ENCODE measurements at places on chromosomes 2 and 18. TPM values are rescaled to one million over a fixed set of nuclear protein-coding genes. Genes with fewer than 3 reads are reported as not detected.

Gene PAX8
- 0.11 TPM for total RNA-seq

Gene NDC80
- not detected for total RNA-seq

Gene PLA2R1
- 9.3 TPM for total RNA-seq

Gene CFAP221
- not detected for total RNA-seq

DNA sequence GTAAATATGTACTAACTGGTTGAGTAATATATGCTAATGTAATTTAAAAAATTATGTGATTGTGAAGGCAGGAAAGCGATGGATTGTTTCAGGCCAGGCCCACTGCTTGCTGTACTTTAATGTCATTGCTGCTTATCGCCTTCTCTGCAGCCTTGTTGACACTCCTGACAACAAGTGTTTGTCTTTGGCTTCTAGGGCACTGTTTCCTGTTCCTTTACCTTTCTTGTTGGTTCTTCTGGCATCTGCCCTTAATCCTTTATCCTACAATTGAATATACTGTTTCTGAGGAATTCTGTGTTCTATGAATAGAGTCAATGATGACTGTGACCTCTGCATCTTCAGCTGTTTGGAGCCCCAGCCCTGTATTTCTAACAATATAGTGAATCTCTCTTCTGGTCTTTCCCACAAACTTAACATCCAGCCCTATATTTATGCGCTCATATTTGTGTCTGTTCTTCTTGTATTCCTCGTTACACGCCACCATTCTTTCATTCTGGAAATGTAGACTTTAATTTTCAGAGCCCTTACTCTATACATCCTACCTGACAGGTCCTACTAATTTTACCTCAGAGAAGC is 17.6 kb downstream of the ACSL3 start:
- no peak for DNase-seq

DNA sequence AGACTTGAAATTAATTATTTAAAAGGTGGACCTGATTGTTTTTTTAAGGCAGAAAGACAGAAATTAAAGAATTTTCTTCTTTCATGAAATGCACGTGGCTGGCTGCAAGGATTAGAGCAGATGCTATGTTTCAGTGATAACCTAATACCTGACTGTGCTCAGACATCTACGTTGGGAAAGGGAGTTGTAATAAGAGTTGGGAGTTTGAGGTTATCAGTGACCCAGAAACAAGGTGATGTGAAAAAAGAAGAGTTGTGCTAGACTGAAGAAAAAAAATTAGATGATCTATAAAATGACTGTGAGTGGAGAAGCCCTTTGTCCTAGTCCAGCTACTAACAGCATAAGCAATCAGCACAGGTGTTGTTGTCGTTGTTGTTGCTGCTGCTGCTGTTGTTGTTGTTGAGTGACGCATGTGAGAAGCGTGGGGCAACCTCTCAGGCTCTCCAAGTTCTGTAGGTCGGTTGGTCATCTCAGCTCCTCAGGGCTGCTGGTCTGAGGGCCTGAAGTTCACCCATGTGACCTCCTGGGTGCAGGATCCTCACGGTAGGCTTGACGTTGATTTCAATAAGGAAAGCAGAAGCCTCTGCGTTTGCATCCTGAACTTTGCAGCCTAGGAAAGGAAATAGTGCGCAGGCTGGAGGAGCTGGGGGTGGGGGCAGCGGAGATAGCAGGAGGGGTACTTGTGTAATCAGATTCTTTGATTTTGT is 7.6 kb downstream of the POU3F3 start:
- DNase-seq: no peak

DNA sequence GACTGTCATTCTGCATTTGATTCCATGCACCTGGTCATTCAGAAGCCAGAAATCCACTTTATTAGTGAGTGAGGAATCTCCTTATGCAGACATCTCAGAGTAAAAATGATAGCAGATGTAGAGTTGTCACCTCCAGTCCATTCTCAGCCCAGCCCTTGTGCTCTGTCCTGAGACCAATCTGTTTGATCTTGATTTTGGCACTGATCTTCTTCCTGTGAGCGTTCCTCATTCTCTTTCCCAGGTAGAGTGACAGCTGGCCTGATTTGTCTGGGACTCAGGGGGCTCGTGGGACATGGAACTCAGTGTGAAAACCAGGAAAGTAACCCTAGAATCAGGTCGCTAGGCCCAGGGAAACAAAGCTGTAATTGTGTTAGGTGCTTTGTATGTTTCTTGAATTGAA is 8.9 kb downstream of the ARHGAP25 start:
- no peak for DNase-seq

DNA sequence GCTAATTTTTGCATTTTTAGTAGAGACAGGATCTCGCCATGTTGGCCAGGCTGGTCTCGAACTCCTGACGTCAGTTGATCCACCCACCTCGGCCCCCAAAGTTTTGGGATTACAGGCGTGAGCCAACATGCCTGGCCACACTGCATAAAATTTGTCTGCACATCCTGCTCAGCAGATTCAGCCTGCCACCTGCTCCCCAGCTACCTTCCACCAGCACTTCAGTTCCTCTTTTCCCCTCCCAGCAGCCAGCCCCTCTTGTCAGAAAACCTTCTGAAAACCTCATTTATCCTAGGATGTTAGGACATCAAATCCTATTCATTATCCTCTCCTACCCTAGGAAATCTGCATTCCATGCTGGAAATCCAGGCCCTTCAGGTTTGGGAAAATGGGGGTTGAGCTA is 99.4 kb upstream of the STPG4 start:
- no peak for DNase-seq

DNA sequence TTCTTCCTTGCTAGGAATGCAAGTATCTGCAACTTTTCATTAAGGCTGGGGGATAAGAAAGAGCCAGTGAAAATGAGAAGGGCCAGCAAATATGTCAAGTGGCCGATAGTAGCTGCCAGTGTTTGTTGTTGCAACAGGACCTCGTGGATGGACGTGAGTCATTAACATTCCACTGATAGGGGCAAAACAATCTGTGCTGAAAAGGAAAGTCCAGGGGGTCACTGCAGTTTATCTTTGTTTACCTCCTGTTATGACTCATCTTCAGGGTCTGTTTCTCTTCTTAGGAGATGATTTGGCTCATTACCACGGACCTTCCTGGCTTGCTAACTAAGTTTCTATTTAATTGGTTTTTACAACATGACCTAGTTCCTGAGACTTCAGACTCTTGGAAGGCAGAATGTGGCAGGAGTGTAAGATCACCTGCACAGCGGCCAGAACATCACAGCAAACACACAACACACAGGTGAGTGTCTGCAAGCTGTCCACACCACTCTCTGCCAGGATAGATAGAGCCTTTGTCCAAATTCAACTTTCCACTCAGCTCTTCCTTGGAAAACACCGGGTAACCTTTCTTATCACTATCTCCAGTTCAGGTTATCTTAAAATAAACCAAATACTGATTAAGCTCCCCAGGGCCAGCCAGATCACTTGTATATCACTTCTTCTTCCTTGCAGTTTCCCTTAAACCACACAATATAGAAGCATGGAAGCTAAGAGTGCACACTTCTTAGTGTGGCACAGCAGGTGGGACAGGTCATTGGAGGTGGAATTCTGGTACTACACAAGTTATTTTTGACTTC is 157.5 kb upstream of the LMAN1 start:
- no peak for DNase-seq

DNA sequence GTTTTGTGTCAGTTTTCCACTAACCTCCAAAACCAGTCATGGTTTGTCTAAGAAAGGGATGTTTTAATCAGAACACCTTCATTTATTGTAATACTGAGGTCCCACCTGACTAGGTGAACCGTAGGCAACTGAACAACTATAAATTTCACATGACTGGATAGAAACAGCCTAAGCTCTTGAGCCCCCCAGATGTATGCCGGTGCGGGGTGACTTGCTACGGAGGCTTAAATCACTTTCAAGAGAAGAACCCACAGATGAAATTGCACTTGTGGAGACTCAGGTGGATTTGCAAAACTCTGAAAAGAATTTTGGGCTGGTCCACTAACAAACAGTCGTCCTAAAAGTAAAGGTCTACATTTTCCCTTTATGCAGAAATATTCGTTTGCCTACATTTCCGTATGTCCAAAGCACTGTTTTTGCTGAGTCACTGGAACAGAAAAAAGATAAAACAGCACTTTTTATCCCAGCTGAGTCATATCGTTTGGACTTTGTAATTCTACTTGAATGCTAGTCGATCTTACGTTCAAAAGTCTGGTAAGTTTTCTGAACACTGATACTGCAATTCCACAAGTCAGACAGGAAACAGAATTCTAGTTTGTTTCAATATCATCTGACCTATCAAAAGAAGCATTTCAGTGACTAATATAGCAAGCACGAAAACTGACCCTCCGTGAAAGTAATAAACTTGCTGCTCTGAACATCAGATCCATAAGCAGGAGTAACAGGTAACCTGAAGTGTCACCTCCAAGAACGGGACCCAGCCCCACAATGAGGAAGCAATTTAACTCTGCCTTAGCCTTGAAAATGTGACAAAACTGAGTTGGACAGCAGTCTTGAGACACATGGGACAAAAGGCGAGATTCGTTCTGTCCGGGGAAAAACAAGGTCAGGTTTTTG is 18.1 kb downstream of the ZNF516 start:
- DNase-seq: no peak

GRCh38 chr18:36514778-36515177 is 217.3 kb downstream of the FHOD3 start:
- no peak for DNase-seq

DNA sequence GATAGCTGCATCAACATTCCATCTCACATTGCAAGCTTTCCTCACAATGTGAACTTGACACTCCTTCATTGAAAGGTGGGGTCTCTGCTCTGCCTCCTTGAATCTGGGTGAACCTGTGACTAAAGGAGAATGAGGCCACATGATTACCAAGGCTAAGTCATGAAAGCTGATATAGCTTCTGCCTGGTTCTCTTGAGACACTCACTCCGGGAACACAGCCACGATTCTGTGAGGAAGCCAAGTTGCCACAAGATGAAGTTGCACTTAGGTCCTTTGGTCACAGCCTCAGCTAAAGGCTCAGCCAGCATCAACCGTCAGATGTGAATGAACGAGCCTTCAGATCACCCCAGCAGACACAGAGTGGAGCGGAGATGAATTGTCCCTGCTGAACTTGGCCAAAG is 94.7 kb upstream of the FAM136A start:
- DNase-seq: no peak

DNA sequence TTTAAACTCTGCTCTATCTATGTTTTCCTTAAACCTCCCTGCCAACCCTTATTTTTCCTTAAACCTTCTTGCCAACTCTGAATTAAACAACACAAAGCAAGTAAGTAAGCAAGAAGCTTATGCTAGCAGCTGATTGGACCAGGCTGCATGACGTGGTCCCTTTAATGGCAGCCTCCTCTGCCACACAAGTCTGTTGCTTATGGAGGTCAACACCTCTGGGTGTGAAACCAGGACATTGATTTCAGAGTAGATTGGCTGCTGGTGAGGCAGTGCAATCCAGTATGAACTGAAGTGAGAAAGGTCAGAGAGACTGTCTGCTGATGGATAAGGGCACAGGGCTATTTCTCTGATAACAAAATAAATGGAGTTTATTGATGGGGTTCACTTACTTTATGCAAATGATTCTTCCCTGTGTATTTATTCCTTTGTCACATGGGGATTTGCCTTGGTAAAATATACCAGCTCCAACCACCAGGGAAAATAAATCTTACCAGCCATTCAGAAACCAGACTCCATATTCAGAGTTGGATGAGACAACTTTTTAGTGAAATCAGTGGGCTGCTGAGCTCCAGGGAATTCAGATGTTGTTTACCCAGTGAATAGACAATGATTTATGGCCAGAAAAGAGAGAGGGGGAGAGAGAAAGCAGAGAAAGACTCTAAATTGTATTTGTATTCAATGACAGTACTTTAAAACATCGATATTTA is 112.2 kb upstream of the NCKAP5 start:
- no peak for DNase-seq

DNA sequence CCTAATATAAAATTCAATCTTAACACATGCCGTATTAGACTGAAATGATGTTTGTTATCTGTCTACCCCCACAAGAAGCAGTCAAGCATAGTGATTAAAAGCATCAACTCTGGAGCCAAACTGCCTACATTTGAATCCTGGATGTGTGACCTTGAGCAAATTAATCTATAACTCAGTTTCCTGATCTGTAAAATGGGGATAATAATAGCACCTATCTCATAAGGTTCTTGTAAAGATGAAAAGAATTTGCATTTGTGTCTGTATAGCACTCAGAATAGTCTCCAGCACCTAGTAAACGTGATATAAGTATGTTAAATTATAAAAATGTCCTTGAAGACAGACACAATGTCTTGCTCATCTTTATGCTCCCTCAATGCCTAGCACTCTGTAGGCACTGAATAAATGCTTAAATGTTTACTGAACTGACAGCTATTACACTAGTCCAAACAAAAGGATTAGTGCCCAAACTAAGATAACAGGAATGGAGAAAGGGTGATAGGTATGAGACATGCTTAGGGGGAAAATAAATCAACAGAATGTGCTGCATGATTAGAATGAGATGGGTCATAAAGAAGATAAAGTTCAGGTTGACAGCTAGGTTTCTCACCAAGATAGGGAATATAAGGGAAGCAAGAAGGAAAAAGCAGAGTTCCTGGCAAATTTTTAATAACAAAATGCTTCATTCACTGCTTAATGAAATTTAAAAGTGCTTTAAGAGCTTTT is 180.6 kb downstream of the ATAD2B start:
- no peak for DNase-seq

GRCh38 chr2:60499651-60500265 is 53.7 kb downstream of the BCL11A start:
- DNase-seq: no peak

DNA sequence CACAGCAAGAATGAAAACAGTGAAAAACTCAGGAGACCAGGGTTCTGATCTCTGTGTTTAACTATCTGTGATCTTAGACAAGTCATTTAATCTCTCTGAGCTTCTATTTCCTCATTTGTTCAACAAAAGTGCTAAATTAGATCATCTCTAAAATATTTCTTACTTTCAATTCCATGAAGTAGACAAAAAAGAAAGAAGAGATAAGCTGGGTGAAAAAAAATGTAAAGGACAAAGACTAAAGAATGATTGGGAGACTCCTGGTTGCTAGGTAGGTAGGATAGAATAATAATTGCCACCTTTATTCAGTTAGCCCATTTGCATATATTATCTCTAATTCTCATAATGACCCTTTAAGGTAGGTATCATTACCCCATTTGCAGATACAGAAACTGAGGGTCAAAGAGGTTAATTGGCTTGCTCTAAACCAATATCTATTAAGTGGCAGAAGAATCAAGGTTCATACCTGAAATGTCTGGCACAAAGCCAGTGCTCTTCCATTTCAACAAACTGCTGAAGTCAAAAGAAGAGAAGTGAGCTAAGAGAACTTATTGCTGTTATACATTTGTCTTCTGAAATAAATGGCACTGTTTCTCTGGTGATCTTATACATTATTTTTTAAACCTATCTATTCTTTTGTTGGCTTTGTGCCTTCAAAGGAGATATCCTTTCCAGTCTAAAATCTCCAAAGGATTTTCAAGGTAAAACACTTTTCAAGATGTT is 141.7 kb downstream of the OTX1 start:
- no peak for DNase-seq

- DNase-seq: no peak
Measured at GRCh38 chr2:65636813-65637483, 204.5 kb upstream of the SPRED2 start.

Measured in ascending aorta (tissue), 2 donors.